ENCODE measurements at places on chromosomes 7 and 10.
A peak's percentile ranks its signal among the peaks of the same experiment; 100 is the strongest.

GRCh38 chr10:73576890-73577591 is 14.1 kb downstream of the USP54 start:
- DNase-seq, result no peak

- DNase-seq, result peak; percentile 59
Observed at GRCh38 chr10:132248455-132249225, 59.1 kb downstream of the STK32C start.

GRCh38 chr7:68439897-68440296 is 1158.4 kb upstream of the AUTS2 start:
- no peak for DNase-seq

DNA sequence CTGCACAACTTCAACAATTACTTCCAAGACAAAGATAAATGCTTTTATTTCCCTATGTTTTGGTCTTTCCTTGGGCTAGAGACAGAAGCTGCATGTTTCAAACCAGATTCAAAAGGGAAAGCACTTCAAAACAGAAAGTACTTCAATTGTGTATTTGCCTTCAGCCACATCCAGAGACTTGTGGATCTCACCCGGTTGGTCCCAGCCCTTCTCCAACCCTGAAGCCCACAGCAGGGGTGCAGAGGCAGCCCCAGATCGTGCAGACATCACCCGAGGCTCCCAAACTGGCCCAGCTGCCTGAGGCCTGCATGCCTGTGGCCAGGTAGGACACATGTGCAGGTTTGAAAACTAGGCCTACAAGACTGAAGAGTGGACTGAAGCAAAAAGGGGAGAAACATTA is 80.8 kb downstream of the ALOX5 start:
- no peak for DNase-seq

DNA sequence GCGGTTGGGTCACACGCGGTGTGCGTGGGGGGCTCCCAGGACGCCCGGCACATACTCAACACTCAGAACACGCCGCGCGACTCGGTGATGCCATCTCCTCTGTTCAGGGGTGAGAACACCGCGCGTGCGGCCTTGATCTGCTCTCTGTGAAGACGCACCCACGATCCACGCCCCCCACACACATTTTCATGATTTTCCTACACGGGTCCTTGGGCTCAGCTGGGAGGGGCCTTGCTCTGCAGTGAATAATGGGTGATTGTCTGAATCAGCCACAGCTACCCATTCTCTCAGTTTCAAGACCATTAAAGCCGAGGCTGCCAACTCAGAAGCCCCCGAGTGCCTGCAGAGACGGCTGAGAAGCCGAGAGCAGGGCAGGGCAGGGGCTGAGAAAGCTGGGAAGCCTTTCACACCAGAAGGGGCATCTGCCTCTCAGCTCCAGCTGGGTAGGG is 54.3 kb upstream of the PDGFA start:
- peak; percentile 14 for DNase-seq

DNA sequence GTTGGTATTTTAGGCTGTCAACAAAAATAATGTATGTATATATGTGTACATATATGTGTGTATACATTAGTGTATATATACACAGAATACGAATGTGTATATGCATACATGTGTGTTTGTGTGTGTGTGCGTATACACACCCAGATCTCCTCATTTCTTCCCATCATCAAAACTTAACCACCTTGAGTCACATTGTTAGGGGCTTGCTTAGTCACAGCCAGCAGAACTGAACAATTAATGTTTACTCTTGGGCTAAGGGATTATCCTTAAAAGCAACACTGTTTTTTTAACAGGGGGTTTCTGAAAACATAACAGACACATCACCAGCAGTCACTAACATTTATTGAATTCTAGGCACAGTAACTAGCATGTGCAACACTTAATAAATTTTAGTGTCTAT is 83.0 kb upstream of the ASAH2 start:
- DNase-seq, result no peak

- DNase-seq, result no peak
Observed at GRCh38 chr7:138324941-138325340, 135.1 kb upstream of the TRIM24 start.

DNA sequence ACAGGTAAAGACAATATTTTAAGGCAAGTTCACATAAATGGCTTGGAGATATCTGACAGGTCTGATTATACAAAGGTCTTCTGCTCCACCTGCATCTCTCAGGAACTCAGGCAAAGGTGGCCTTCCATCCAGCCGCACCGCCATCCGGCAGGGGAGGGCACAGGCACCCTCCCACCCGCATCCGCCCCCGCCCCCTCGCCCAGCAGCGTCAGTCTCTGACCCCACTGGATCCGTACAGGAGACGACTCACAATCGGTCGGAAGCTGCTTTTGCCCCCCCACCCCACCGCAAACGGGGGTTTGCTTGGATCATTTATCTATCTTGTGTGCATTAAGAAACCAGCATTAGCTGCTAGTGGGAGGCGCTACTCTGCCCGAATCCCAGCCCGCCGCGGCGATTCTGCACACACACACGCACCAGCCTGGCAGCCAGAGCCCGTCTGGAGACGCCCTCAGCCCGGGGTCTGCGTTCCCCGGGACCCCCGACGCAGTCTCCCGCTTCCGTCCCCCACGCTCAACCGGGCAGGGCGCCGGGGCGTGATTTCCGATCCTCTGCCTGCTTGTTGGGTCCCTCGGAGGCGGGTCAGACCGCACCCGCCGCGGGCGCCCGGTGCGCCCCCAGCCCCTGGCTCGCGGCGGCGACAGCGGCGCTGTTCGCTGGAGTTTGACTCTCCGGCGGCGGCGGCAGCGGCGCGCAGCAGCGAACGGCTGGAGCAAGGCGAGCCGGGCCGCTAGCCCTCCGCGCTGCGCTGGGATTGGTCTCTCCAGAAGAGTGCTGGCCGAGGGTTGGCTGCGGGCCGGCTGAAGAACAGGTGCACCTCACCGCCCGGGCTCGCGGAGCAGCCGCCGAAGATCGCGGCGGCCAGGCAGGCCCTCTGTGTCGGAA is 820 bp upstream of the NRG3 start:
- DNase-seq, result peak; percentile 43
